AG09309 (cell line): ENCODE measurements at places on chromosomes 7 and 10.

GRCh38 chr10:905503-905902, 26.0 kb downstream of the LARP4B start:
- DNase-seq, result no peak

DNA sequence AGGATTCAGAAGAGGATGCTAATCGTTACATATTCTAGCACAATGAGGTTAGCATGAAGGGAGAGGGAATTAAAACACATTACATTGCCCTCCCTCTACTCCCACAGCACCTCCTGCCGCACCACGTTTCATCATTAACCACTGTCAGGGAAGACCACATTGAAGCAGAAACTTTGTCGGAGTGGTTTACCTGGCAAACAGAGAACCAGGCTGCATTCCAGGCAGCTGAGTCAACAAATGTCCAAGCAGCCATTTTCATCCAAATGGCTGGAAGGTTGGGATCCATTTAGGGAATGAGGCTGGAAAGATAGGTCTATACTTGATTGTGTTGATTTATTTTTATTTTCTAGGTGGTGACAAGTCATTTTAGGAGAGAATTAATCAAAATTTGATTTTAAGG, 273.6 kb downstream of the DYNC1I1 start:
- no peak for DNase-seq

- DNase-seq, result no peak
Observed at GRCh38 chr7:41162612-41163011, 540.3 kb downstream of the INHBA start.

- DNase-seq, result no peak
Observed at GRCh38 chr7:71238581-71239295, 106.8 kb downstream of the GALNT17 start.

- no peak for DNase-seq
Observed at GRCh38 chr7:36167403-36168050, 14.5 kb downstream of the EEPD1 start.

DNA sequence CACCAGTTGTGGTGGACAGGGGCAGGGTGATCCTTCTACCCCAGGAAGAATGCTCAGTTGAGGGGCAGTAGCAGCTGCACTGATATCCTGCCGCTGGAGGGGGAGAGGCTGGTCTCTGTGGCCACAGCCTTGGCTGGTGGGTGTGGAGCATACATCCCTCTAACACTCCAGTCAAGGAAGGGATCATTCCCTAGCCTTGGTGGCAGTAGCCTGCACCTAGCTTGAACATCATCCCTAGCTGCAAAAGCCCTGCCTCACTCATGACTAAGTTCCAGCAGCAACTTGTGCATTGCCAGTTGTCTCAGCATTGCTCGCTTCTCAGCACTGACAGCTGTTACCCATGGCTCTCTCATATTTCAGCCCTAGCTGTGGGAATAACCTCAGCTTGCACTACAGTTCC, 688.9 kb upstream of the POT1 start:
- DNase-seq, result no peak

- DNase-seq, result no peak
Observed at GRCh38 chr7:79563821-79564522, 110.5 kb upstream of the MAGI2 start.

DNA sequence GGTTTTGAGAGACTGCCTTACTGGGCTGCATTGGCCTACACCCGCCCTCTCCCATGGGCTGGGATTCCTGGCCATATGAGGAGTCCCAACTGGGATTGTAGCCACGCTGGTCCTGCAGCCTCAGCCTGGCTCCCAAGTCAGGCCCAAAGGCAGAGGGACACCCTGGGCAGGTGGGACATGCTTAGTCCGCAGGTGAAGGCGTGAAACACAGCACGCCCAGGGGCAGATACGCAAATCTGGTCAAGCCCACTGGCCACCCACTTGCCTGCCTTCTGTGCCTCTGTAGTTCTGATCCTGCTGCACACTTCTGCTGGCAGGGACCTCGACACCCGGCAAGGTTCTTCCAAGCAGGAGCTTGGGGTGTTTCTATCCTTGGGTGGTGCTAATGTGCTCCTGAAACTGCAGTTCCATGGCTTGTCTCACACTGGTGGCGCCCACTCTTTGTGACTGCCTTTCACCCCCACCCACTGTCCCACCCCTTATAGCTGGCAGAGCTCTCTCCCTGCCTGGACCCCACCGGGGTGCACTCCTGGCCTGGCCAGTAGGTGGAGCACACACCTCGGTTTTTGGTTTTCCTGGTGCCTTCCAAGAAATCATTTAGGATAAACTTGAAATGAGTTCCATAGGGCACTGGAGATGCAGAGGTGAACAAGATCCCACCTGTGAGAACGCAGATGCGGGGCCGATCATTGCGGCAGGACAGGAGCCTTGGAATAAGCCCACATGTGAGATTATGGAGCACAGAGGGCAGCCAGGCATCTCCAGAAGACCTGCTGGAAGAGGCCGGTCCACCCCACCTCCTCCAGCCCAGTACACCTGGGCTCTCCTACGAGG, 47.9 kb downstream of the MKI67 start:
- DNase-seq, result peak; percentile 2

- DNase-seq, result no peak
Observed at GRCh38 chr10:78700413-78700812, 368.4 kb upstream of the ZMIZ1 start.

DNA sequence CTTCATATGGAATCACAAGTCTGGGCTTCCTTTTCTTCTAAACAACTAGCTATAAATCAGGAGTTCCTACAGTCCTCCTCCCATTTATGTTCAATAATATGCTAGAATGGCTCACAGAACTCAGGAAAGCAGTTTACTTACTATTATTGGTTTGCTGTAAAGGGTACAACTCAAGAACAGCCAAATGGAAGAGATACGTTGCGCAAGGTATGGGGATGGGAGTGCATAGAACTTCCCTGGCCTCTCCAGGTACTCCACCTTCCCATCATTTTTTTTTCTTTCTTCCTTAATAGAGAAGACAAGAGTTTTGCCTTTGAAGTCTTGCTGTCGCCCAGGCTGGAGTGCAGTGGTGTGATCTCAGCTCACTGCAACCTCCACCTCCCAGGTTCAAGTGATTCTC, 27.1 kb upstream of the SEMA4G start:
- DNase-seq, result no peak

GRCh38 chr10:127855591-127855881, 37.2 kb downstream of the CLRN3 start:
- DNase-seq, result no peak

DNA sequence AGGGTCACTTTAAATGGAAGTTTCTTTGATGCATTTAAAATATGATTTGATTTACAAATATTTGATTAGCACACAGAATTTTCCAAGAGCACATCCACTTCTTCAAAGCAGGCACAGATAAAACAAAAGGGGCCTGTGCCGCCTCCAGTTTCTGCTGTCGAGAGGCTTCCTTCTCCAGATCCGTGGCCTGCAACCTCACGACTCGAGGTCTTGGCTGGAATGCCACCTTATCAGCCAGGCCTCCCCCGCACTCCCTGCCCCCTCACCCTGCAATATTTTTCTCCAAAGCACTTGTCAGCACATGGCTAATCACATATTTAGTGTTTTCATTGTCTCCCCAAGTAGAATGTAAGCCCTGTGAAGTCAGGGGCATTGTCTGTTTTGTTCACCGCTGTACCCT, 12.5 kb downstream of the PYROXD2 start:
- DNase-seq, result no peak

DNA sequence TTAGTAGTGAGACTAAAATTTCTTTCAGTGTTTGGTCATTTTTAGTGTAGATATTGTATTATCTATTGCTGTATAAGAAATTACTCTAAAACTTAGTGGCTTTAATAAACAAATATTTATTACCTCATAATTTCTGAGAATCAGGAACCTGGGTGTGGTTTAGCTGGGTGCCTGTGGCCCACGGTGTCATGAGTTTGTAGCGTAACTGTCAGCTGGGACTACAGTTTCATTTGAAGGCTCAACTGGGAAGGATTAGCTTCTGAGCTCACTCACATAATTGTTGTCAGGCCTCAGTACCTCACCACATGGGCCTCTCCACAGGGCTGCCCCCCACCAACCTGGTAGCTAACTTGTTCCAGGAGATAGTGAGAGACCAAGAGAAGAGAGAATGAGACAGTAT, 98.5 kb downstream of the SRI start:
- DNase-seq, result no peak

- DNase-seq, result no peak
Observed at GRCh38 chr10:21488246-21488956, 37.1 kb downstream of the SKIDA1 start.

GRCh38 chr10:1377740-1378397, 321.7 kb downstream of the WDR37 start:
- DNase-seq, result no peak

- no peak for DNase-seq
Observed at GRCh38 chr7:997404-998395, 14.7 kb downstream of the CYP2W1 start.

DNA sequence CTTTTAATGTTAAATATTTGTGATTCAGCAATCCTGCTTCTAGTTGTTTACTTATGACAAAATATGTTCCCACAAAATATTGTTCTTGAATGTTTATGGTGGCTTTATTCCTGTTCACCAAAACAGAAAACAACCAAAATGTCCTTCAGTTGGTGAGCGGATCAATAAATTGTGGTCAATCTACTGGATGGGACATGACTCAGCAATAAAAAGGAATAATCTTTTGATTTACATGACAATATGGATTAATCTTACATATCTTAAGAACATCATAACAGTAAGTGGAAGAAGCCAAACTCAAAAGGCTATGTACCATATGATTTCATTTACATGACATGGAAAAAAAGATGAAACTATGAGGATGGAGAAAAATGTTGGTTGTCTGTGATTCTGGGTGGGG, 691.3 kb upstream of the GHITM start:
- DNase-seq, result no peak

DNA sequence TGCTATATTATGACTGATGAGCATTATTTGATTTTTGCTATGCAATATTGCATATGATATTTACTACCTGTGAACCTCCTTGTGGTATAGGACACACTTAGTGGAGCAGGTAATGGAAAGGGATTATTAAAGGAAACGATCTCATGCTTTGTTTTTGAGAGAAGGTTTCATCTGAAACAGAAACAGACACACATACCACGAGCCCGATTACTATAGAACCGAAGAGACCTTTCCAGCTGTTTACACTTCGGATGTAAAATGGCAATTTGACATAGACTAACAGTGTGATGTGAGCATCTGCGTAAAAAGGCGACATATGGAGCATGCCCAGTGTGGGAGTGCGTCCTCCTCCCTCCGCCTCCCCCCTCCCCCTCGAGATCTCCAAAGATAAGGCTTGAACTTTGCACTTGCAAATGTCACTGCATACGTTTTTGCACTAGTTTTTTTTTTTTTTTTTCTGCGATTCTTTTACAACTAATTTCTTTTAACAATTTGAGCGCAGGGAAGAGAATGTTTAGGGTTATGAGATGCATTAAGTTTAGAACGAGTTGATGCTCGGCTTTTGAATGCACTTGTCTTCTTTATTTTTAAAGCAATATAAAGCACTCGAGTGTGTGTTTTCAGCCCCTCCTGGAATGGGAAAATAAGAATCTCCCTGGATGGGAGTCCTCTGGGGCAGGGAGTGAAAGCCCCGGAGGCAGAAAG, 251.0 kb downstream of the NSUN6 start:
- no peak for DNase-seq

- DNase-seq, result no peak
Observed at GRCh38 chr7:98727146-98727709, 110.1 kb downstream of the NPTX2 start.

GRCh38 chr10:76540786-76541185, 1096.8 kb downstream of the KCNMA1 start:
- DNase-seq, result no peak

DNA sequence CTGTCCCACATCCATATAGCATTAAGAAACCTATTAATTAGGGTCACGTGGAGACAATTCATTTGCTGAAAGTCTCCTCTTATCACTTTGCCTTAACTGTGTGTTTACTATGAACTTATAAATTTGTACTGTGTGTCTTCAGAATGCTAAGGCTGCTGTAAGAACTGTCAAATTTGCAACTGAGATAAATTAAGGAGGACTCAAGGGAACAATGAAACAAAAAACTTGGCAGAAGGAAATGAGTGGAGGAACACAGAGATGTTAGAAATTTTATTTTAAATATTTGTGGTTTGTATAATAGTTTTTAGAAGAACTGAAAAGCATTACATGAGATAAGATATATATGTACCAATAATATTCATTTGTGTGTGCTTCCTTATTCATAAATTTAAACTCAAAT, 1005.3 kb upstream of the SORCS1 start:
- DNase-seq, result no peak

DNA sequence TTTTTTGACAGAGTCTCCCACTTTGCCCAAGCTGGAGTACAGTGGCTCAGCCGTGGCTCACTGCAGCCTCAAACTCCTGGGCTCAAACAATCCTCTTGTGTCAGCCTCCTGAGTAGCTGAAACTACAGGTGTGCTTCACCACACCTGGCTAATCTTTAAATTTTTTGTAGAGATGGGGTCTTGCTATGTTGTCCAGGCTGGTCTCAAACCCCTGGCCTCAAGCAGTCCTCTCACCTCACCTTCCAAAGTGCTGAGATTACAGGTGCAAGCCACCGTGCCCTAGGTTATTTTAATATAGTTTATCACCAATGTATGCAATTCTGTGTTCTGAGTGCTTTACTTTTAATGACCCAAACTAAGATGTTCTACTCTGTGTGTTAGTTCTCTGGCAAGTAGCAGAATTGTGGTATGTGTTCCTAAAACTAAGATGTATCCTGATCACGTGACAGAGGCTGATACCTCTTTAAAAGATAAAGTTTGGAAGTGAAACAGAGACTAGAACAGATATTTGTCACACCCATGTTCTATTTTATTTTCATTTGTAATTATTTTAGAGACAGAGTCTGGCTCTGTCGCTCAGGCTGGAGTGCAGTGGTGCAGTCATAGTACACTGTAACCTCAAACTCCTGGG, 22.1 kb upstream of the PFKFB3 start:
- DNase-seq, result no peak

GRCh38 chr7:140521421-140521820, 42.1 kb upstream of the MKRN1 start:
- no peak for DNase-seq

DNA sequence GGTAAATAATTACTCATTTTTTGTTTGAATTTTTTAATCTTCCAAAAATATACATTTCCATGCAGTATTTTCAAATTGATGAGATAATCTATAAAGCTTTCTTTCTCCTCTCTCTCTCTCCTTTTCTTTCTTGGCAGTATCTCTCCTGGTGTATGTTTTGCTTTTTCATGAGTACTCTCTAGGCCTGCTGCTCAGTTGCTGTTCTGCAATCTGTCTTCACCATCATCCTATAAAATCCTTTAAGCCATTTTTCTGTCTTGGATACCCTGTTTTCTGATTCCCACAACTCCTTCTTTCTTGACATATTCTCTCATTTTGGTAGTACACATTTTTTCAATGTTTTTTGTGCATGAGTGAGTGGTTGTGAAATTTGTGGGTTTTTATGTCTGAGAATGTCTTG, 1558.1 kb upstream of the LRRTM3 start:
- DNase-seq, result no peak

GRCh38 chr10:88389456-88389855, 193.7 kb downstream of the RNLS start:
- DNase-seq, result no peak

- DNase-seq, result no peak
Observed at GRCh38 chr7:5629941-5630340, 151.5 kb downstream of the RNF216 start.
